ENCODE measurements at places on chromosomes 4 and X. TPM values are rescaled to one million over a fixed set of nuclear protein-coding genes. Genes with fewer than 3 reads are reported as not detected.

The WNK3 gene
- 0.47 TPM for polyA plus RNA-seq

The MAGED4B gene
- polyA plus RNA-seq = 0.41 TPM

The CCDC120 gene
- polyA plus RNA-seq = 1.6 TPM

The GNRHR gene
- not detected for polyA plus RNA-seq

The MAD2L1 gene
- polyA plus RNA-seq = 5.7 TPM

The HTN1 gene
- polyA plus RNA-seq = not detected

The ZRSR2 gene
- polyA plus RNA-seq = 24.7 TPM

The MSANTD1 gene
- not detected for polyA plus RNA-seq

The USP17L19 gene
- polyA plus RNA-seq = not detected

The TMEM47 gene
- polyA plus RNA-seq = not detected

The USP17L30 gene
- polyA plus RNA-seq = not detected

The CD38 gene
- 14.0 TPM for polyA plus RNA-seq

The GPR34 gene
- polyA plus RNA-seq = not detected

The BMX gene
- polyA plus RNA-seq = not detected
